Activated gamma-delta T cell treated with Interleukin-2 at 50 U/mL for 16 hours (primary cell): ENCODE measurements at places on chromosomes 16 and 17.

- DNase-seq: no peak
Observed at GRCh38 chr16:81695321-81696165, 83.5 kb upstream of the PLCG2 start.

GRCh38 chr16:56225017-56225742 lies 33.9 kb downstream of the GNAO1 start:
- DNase-seq: no peak

GRCh38 chr16:19284207-19284606 lies 1.3 kb upstream of the CLEC19A start:
- no peak for DNase-seq

DNA sequence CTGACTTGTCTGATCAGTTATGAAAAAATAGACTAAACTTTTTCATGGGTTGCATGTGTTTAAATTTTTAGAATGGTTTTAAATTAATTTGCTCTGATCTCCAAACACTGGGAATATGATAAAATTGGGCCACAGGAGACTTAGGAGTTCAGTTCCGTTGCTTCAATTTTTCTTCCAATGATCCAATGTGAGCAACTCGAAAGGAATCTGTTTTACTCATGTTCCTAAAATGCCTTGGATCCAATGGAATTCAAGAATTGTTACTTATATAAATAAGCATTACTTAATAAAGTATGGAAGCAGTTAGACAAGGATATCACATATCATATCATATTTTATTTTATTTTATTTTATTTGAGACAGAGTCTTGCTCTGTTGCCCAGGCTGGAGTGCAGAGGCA lies 56.0 kb upstream of the NACA2 start:
- DNase-seq: no peak

GRCh38 chr16:72122308-72122707 lies 28.7 kb downstream of the DHX38 start:
- DNase-seq: no peak

DNA sequence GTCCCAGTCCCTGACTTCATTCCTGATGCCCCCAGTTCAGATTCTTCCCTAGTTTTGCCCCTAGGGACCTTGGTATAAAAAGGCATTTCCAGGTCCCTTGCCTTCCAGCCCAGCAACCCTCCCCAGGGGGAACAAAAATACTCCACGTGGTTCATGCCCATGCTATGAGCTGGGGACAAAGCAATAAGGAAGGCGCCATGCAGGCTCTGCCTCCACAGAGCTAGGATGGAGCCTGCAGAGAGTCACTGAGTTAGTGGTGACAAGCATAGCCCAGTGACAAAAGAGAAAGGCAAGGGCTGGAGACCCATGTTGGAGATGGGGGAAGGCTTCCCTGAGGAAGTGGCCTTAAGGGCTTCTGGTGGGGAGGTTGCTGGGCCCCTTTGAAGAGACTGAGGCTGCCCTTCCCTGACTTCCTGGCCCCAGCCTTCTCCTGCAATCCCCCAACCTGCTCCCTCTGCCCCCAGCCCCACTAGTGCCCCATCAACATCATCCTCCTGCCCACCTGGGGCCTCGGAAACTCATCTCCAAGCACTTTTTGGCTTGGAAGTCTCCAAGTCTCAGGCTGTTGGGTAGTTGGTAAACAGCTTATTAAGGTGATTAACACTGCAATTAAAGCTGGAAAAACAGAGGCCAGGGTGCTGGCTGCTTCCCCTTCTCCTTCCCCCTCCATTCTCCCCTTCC lies 9.6 kb downstream of the DLX3 start:
- no peak for DNase-seq

DNA sequence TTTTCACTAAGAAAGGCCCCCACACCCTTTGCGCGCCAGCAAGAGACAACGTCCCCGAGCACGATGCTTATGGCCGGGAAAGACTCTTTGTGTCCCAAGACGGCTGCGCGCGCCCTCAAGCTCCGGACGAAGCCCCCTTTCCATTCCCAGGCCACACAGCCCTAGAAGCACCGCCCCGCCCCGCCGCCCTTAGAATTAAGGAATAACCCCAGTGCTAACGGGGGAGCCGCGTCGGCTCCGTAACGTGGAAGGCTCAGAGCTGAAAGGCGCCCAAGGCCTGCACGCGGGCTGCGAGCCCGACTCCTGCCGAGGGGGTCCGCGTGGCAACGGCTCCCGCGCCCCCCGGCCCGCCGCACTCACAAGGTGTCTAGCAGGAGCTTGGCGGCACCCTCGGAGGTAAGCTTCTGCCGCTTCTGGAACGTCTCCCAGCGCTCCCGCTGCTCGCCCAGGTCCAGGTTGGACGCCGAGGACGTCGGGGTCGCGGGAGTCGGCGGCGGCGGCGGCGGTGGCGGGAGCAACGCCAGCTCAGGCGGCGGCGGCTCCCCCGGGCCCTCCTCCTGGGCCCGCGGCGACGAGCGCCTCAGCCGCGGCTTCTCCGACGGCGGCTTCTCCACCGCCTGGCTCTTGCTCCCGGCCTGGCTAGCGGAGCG lies 477 bp downstream of the CENPV start:
- DNase-seq: peak; percentile 21

DNA sequence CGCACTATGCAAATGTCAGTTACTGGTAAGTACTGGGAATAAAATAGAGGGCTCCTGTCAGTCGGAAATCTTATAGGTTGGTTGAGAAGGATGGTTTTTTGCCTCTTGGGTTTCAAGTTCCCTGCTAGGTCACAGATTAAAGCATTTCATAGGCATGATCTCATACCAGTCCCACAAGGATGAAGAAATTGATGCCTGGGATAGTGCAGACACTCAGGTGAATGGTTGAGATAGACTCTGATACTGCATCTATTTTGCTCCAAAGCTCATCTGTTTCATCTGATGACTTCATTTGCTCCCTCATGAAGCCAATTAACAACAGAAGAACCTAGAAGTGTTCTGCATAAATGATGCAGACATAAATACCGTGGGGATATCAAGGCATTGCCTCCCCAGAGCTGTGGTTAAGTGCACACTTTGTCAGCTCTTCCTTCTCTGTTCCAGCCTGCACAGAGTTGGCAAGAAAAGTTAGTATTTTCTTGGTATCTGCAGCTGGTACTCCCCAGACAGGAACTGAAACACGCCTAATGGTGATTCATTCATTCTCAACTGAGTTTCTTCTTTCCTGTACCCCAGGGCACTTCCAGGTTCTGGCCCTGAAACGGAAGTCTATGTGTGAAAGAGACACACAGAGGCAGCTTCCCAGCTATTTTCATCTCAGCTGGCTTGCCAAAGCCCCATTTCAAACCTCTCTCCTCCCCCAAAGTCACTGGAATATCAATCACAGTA lies 418.3 kb upstream of the SALL1 start:
- no peak for DNase-seq

GRCh38 chr17:39244600-39245570 lies 19.1 kb upstream of the STAC2 start:
- peak; percentile 90 for DNase-seq

GRCh38 chr17:80804466-80804865 lies 187.2 kb upstream of the CHMP6 start:
- no peak for DNase-seq

DNA sequence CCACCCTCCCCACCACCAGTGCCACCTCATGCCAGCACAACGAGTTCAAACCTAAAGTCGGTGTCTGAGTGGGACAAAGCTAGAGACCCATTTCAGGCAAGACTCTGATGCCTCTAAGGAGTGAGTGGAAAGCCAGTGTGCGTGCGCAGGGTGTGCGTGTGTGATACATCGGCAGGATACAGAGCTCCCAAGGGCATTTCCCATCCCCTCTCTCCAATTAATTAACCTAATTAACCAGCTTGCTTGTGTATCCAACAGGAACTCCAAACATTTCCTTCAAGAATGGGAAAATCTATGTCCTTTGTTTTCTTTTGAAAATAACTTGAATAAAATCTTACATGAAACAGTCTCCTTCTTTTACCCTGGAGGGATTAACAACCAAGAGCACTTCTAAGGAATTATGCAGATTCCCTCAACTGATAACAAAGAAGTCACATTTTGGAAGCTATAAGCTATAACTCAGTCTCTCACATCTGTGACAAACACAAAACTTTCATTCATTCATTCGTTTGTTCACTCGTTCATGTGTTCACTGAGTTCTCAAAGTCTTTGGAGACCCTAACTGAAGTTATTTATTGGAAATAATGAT lies 9.9 kb downstream of the ATPAF2 start:
- DNase-seq: no peak

DNA sequence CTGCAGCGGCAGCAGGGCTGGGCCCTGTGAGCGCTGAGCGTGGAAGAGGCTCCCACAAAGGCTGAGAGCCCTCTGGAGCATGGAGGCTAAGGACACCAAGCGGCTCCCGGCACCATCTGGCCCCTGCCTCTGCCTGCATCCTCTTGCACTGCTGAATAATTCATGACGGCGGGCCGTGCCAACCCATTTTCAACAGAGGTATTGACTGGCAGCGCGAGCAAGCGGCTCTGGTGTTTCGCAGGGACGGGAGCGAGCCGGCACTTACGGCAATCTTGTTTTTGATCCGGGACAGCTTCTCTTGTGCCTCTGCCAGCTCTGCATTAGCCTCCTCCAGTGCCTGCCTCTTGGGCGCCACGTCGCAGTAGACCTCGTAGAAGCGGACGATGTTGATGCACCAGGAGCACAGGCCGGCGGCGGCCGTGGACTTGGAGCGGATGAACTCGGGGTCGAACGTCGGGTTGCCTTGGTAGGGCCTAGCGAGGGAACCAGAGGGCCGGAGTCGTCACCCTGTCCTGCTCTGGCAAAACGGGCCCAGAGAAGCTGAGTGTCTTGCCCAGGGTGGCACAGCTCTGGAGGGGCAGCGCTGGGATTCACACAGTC lies 80.4 kb downstream of the PGS1 start:
- no peak for DNase-seq

DNA sequence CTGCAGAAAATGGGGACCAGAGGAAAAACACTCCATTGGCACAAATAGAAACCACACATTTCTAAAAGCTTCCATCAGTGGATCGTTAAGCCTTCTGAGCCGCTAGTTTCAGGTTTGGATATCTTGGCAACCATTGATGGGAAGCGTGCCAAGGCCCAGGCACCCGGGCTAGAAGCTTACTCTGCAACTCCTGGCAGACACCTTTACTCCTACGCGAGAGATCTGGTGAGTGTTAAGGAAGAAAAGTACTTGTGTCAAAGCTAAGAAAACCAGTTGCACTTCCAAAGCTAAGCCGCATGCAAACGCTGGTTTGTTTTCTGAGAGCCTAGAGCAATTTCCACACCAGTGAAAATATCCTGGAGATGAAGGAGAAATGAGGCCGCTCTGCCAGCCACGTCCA lies 472.4 kb downstream of the PMP22 start:
- DNase-seq: no peak

DNA sequence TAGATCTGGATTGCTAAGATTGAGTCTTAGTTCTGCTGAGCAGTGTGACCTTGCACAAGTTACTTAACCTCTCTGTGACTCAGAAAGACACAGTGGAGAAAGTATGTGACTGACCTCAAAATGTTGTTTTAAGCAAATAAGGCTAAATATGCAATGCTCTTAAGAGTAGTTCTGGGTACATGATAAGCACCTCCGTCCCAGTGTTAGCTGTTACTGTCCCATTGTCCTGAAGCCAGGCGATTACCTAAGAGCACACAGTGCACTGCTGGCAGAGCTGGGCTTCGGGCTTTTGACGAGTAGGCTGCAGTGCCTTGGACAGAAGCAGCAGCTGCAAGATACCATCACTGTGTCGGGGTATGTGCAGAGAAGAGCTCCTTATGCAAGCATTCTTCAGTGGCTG lies 32.7 kb upstream of the FOXF1 start:
- DNase-seq: no peak

DNA sequence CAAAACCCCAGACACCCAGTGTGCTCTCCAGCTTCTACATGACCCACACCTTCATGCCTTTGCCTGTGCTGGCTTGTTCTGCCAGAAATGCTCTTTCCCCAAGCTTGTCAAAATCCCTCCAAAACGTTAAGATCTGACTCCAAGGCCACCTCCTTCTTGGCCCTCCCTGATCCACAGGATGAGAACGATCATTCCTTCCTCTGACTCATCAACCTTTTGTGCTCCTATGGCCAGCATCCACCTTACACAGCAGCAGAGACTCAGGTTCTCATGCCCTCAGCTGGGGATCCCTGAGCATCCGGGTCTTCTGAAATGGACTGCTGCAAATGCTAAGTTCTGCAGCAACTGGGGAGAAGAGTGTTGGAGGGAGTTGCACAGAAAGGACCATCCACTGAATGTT lies 2.9 kb downstream of the ZBTB4 start:
- no peak for DNase-seq

DNA sequence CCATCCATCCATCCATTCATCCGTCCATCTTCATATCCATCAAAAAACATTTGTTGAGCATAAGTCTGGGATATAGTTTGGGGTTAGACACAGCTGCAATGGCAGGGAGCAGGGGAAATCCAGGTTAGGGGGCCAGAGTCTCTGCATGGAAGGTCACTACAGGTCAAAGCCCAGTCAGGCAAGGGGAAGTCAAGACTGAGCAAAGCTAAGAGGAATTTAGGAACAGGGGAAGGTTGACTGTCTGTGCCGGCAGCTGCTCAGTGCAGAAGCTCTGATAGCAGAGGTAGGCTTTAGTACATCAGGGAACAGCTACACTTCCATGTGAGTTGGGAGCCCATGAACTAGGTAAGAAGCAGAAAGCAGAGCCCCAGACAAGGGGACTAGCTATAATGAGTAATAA lies 68.1 kb downstream of the IRF8 start:
- DNase-seq: no peak

GRCh38 chr17:61225178-61225882 lies 174.3 kb upstream of the TBX2 start:
- no peak for DNase-seq

- DNase-seq: no peak
Observed at GRCh38 chr17:15663176-15663575, 20.9 kb downstream of the TRIM16 start.

GRCh38 chr17:57044976-57045867 lies 39.8 kb upstream of the AKAP1 start:
- no peak for DNase-seq

GRCh38 chr17:72273289-72274056 lies 152.7 kb downstream of the SOX9 start:
- DNase-seq: no peak

GRCh38 chr17:13931800-13932460 lies 137.4 kb upstream of the COX10 start:
- DNase-seq: no peak

GRCh38 chr16:60882816-60883215 lies 1153.4 kb downstream of the CDH8 start:
- DNase-seq: no peak

DNA sequence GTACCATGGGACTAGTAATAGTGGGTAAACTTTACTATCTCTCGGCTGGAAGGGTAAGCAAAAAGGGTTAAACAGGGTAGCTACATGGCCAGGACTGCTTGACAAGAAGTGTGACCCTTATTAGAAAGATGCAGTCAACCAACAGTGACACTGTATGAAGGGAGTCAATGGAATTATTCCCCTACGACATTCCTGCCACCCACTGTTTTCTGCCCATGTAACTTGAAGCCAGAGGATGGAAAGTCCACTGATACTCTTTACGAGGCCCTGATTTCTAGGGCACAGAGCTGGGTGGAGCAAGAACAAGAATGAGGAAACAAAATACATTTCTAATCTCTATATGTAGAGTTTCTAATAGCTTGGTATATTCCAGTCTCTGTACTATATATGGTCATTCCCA lies 1102.5 kb downstream of the CDH11 start:
- DNase-seq: no peak

GRCh38 chr17:44167181-44167861 lies 3.2 kb upstream of the ASB16 start:
- no peak for DNase-seq
